ENCODE measurements at places on chromosomes 2 and 18.

GRCh38 chr2:204027091-204027490 is 90.5 kb downstream of the ICOS start:
- no peak for DNase-seq

GRCh38 chr2:226862623-226863022 is 26.8 kb downstream of the RHBDD1 start:
- DNase-seq = no peak

DNA sequence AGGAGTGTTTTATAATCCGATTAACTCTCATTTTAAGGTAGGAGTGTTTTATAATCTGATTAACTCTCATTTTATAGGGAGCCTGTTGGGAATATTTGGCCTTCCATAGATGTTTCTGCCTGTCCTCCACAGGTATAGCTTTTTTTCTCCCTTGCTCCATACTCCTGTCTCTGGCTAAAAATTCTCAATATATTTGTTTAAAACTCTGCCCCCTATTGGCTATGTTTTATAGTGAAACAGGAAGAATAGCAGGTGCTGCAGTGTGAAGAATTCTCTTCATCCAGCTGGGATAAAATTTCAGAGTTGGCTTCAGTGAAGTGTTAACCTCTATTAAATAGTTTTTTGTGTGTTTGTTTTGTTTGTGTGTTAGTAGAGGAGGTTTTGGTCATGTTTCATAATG is 1046.0 kb upstream of the TMEFF2 start:
- no peak for DNase-seq

DNA sequence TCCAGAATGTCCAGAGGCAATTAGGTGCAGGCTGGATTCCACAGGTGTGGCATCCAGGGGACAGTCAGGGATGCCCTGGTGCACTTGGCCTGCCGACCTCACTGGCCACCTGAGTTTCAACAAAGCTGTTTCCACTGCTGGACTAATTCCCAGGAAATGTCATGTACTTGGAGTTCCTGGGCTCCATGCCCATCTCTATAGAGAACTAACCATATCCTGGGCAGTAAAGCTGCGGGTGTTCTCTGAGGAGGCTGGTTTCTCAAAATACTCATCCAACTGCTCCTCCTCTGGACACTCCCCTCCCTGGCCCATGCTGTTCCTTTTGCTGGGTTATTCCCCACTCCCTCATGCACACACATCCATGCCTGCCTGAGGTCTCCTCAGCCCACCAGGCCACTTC is 161.9 kb upstream of the SKOR2 start:
- no peak for DNase-seq

- DNase-seq = no peak
Observed at GRCh38 chr2:119117408-119117807, 41.1 kb downstream of the C1QL2 start.

DNA sequence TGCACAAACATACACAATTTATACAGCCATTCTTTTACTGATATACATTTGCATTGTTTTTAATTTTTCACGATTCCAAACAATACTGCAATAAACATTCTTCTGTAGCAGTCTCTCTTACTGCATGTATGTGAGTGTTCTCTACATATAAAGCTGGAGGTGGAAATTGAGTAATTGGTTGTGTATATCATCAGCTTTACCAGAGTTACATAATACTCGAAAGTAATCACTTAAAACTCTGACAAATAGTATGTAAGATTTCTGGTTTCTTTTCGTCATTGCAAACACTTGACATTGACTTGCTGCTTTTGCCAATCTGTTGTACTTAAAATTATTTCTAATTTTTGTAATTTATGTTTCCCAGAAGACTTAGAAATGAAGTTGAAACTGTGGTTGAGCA is 110.2 kb downstream of the TDRD15 start:
- DNase-seq = no peak

DNA sequence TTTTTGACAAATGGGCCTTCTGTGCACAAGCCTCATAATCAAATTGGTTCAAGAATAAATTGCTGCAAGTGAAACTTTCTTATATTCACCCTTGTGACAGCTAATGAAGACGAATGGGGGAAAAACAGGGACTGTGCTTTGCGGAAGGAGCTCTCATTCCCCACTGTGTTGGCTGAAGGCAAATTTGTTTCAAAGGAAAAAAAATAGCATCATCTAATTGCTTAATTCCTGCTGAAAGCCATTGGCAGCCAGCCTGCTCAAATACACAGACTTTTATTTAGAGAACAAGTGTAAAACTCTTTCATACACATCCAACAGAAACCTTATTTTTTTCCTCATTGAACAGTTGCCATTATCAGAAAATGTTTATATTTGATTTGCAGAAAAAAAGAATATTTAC is 172.3 kb downstream of the ARL6IP6 start:
- no peak for DNase-seq

DNA sequence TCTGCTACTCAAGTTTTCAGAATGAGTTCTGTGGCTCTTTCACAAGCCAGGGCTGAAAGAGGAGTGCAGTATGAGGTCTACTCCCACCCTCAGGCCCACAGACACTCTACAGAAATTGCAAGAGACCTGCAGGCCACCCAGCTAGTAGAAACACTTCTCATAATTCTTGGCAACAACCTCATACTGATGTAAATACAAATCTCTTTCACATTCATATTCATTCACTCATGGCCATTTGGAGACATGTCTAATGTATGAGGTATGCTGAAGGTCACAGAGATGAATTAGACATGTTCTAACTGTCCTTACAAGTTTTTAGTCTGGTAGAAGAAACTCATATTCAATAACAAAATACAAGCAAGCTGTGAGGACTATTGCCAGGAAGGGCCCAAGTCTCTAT is 83.8 kb upstream of the KLHL29 start:
- DNase-seq = no peak

GRCh38 chr2:9637330-9637729 is 6.5 kb upstream of the YWHAQ start:
- no peak for DNase-seq
